ENCODE measurements at places on chromosomes 16 and 17.

DNA sequence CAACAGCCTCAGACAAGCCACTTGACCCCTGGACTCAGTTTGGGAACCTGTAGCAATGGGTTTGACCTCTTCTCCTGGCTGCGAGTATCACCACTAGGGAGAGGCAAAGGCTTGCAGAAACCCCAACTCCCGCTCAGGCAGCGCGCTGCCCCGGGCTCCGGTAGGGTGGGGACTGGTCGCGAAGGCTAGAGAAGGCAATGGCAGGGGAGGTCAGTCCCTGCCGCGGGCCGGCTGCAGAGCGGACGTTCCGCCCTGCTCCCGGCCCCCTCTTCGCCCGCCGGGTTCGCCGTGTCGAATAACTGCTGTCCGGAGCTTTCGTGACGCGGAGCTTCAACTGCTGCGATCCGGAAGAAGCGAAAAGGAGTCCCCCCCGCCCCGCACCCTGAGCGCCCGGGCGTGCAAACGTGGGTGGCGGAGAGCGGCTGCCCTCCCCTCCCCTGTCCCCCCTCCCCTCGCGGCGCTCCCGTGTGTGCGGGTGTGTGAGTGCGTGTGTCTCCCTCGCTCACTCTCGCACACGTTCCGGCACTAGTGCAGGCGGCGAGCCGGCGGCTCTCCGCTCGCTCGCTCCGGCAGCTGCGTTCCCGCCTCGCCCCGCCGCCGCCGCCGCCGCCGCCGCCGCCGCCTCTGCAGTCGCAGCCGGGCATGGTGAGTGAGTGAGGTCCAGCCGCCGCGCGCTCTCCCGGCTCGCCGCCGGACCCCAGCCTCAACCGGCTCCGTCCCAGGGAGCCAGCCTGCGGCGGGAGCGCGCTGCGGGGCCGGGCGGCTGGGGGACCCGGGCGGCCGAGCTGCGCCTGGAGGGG lies 772 bp upstream of the SHISA6 start:
- DNase-seq = no peak

- no peak for DNase-seq
Measured at GRCh38 chr16:4677390-4677789, 16.0 kb upstream of the NUDT16L1 start.

DNA sequence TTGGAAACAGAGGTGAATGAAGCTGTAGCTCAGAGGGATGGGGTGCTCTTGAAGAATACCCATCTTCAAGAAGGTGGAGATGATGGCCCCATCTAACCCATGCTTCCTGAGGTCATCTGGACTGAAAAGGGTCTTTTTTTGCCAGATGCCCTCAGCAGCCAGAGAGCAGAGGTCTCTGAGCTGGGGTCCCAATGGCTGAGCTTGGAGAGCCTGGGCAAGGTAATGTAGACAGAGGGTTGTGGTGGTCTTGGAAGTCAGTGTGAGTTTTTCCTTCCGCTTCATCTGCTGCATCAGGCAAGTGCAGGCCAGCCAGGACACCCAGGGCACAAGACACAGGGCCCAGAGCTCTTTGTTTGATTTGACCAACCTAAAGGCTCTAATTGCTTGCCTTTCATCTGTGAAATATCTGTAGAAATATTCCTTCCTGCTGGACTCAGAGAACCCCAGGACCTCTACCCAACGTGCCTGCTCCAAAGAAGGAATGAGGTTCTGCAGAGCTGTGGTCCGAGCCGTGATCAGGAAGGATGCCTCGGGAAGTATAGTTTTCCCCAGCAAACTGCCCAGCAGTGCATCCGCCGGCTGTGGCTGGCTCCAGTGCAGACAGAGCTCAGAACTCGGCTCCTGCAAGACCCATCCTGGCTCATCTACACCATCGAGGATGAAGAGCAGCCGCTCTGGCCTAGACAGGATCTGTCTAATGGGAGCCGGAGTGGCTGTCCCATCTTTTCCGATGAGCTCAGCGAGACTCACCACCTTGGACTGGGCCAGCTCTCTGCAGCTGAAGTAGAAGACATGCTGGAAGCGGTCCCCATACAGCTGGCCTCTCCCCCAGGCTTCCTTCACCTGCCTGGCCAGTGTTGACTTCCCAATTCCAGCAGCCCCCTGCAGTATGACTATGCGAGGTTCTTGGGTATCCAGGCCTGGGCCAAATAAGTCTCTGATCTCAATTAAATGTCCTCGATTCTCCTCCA lies 25.2 kb downstream of the NLRP1 start:
- no peak for DNase-seq

GRCh38 chr16:64974381-64974780 lies 147.5 kb downstream of the CDH11 start:
- no peak for DNase-seq

GRCh38 chr16:52471650-52472370 lies 75.1 kb downstream of the TOX3 start:
- DNase-seq = no peak

DNA sequence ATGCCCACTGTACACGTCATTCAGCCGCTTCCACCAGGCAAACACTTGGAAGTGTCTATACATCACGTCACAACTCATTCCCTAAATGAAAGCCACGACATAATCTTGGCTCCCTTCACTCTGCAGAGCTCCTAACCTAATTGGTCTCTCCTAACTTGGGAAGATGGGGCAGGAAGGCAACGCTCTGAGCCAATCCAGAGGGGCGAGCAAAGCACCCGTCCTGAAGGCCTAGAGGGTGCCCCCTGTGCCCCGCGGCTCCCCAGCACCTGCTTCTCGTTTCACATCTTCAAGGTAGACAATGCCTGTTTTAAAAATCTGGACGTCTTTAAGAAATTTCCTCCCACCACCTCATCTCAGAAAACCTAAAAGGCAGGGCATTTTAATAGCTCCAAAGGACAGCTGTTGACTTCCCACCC lies 1.0 kb downstream of the CSNK2A2 start:
- DNase-seq = no peak

DNA sequence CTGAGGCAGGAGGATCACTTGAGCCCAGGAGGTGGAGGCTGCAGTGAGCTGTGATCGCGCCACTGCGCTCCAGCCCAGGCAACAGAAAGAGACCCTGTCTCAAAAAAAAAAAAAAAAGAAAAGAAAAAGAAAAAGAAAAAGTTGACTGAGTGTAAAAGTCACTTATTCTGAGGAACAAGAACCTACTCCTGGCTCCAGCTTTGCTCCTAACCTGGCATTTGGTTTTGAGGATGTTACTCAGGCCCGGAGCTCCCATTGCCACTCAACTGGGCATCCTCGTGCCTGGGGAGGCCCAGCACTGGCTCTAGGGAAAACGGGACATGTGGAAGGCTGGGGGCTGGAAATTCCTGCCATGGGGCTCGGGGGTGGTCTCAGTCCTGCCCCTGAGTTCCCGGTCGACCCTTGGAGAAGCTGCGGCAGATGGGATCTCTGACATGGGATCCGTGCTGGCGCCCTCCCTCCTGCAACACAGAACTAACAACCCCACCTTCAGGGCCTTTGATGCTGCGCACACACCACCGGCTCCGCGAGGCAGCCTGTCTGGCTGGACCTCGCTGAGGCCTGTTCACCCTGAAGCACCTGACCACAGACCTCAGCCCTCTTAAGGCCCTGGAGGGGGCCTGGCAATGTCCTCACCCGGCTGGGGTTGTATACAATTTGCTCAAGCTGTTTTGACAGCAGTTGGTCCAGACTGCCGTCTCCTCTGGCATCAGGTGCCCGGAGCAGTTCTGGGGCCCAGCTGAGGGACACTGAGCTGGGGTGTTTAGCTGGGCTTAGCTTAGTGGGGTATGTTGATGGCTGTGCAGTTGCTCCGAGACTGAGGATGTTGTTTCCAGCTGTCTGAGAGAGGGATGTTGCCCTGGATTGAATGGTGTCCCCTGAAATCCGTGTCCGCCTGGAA lies 12.3 kb downstream of the CD7 start:
- no peak for DNase-seq

Data from caudate nucleus (tissue), 63 donors.